ENCODE measurements at places on chromosomes 3 and 15. TPM values are rescaled to one million over a fixed set of nuclear protein-coding genes. Genes with fewer than 3 reads are reported as not detected.

DNA sequence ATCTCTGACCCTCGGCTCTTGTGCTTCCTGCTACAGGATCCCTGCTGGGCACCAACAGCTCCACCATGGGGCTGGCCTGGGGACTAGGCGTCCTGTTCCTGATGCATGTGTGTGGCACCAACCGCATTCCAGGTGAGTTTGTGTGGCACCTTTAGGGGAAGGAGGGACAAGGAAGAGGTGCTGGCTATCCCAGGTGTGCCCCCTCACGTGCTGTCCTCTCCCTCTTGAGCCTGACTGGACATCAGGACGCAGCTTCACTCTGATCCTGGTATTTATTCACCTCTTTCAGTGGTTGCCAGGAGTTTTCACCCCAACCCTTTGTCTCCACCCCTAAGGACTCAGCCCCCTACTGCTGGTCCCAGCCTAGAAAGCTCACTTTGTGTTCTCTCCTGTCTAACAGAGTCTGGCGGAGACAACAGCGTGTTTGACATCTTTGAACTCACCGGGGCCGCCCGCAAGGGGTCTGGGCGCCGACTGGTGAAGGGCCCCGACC lies 960 bp downstream of the THBS1 start:
- peaks cover 35% of the 10 kb centered on the region for H3K27me3 ChIP-seq
- H3K4me1 ChIP-seq, result peaks cover 24% of the 10 kb centered on the region
- peaks cover 49% of the 10 kb centered on the region for H3K36me3 ChIP-seq
- peak overlapping the region; percentile 79 for H3K27ac ChIP-seq
- H3K4me3 ChIP-seq, result peak overlapping the region; percentile 47

Gene BNC1
- not detected for polyA plus RNA-seq

DNA sequence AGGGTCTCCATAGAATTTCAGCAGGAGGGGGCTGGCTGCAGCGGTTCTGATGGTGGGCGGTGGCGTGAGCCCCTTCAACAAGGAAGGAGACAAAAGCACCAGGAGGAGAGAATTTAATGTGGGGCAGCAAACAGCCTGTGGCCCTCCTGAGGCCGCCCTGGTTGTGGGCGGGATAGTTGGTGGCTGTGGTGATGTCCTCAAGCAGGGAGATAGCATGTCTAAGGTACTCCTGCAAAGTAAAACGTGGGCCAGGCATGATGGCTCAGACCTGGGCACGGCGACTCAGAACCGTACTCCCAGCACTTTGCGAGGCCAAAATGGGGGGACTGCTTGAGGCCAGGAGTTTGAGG lies 94.0 kb downstream of the LRRK1 start:
- no peak for DNase-seq
- peaks cover 2% of the 10 kb centered on the region for H3K27me3 ChIP-seq
- no peak overlapping the region for H3K27ac ChIP-seq
- H3K4me1 ChIP-seq, result peaks cover 19% of the 10 kb centered on the region

DNA sequence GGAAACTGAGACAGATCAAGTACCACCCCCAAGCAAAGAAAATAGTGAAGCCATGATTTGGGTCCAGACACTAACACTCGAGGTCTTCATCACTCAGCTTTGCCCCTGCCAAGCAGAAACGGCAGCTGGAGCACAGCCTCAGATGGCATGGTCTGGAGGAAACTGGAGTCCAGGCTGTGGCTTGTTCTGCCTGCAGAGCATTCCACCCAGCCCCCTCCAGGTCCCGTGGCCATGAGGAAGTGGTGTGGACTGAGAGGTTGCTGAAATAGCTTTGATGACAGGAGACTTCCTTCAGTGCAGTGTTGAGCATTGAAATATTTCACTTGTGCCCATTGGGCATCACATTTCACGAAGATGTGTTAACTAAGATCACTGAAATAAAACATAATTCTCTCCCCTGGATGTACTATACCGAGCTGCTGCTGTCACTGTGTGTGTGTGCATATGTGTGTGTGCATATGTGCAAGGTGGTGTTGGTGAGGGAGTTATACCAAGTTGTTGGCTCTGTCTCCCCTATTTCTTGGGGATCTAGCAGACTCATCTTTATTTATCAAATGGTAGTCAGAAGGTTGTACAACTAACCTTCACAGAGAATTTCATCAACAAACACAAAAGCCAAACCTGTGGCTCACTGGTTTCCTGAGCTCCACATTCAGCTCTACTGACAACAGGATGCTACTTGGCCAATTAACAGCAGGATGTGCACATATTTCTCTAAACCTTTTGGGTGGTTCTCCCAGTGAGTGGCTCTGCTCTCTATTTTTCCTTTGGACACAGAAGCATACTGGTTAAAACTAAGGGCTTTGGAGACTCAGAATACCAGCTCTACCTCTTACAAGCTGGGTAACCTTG lies 660.1 kb upstream of the CFAP20DC start:
- H3K4me1 ChIP-seq, result peaks cover 15% of the 10 kb centered on the region
- H3K36me3 ChIP-seq, result no peaks in the 10 kb centered on the region
- peak; percentile 65 for DNase-seq
- no peak overlapping the region for H3K4me3 ChIP-seq
- H3K27ac ChIP-seq, result no peak overlapping the region
- no peaks in the 10 kb centered on the region for H3K27me3 ChIP-seq

DNA sequence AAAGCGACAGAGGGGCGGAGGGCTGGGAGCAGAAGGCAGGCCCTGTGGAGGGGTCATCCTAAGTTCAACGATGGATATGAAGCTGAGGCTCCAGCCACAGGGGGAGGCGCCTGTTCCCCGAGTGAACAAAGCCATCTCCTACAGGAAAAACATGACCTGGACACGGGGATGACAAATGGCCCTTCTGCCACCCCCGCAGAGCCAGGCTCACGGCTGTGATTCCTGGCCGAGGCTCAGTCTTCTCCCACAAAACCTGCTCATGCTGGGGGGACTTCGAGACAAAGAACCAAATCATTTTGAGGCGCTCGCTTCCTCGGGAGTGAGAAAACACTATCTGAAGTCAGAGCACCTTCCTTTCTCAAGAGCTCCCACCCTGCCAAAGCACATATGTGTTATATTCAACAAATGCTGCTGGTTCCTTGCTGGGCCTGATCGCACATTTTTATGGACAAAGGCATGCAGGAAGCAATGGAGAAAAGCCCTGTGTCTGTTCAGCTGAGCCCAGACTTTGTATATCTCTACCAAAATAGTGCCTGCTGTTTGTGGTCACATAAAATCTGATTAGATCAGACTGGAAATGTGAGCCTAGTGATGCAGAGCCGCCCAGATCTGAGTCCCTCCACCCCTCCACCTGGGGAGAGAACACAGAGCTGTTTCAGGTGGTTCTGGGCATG lies 5.6 kb downstream of the RBP1 start:
- no peak for DNase-seq
- H3K36me3 ChIP-seq, result no peaks in the 10 kb centered on the region
- no peak overlapping the region for H3K27ac ChIP-seq
- H3K4me3 ChIP-seq, result no peak overlapping the region
- H3K4me1 ChIP-seq, result peaks cover 3% of the 10 kb centered on the region

DNA sequence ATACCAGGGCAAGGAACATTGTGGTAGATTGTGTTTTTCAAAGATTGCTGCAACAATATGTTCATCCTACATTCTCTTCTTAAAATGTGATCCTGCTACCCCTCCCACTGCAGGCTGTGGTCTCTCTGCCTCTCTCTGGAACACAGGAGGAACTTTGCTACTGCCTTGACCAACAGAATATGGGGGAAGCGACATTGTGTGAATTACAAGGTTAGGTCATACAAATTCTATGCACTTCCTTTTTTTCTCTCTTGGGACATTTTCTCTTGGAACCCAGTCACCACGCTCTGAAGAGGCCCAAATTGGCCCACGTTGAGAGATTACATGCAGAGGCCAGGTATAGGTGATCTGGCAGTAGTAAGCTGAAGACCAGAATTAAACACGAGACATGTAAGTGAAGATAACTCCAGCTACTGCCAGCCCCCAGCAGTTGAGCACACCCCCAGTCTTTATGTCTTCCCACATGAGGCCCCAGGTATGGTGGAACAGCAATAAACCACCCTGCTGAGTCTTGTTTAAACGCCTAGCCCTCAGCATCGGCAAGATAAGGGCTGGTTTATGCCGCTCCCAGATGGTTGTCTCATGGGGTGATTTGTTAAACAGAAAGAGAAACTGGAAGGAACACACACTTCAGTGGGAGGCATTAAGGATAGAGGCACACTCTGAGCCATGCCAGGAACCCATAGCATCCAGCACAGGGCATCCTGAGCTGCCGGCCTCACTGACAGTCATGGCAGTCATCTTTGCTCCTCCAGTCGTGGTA lies 59.9 kb downstream of the FAM43A start:
- no peaks in the 10 kb centered on the region for H3K36me3 ChIP-seq
- no peaks in the 10 kb centered on the region for H3K27me3 ChIP-seq
- peak overlapping the region; percentile 29 for H3K27ac ChIP-seq
- no peak overlapping the region for H3K4me3 ChIP-seq

- H3K36me3 ChIP-seq, result no peaks in the 10 kb centered on the region
- peak; percentile 82 for DNase-seq
- peak overlapping the region; percentile 53 for H3K4me3 ChIP-seq
Observed at GRCh38 chr3:196634224-196634623, 5.3 kb upstream of the NRROS start.

Gene SLC22A14
- polyA plus RNA-seq, result not detected

Gene CHRNA7
- 1.2 TPM for polyA plus RNA-seq

DNA sequence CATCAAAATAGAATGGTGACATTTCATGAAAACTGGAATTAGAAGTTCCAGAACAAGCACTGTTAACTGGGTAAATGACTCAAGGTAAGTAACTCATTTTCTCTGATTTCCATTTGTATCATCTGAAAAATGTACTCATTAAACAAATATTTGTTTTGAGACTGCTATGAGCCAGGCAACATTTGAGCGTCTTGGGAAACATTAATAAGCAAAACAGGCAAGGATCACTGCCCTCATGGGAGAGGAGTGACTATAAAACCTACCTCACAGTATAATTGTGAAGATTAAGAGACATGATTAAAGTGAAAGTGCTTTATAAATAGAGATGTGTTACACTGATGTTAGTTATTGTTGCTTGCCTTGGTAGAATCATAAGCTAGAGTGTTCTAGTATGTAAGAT lies 711.8 kb upstream of the UBE2E2 start:
- DNase-seq, result no peak
- H3K4me3 ChIP-seq, result no peak overlapping the region
- no peaks in the 10 kb centered on the region for H3K36me3 ChIP-seq
- no peak overlapping the region for H3K27ac ChIP-seq

Gene KBTBD8
- 3.0 TPM for polyA plus RNA-seq

GRCh38 chr3:14837878-14838258 lies 19.1 kb downstream of the FGD5 start:
- DNase-seq, result no peak
- H3K4me3 ChIP-seq, result no peak overlapping the region

- no peak overlapping the region for H3K27ac ChIP-seq
- no peak overlapping the region for H3K4me3 ChIP-seq
- no peaks in the 10 kb centered on the region for H3K36me3 ChIP-seq
- peaks cover 74% of the 10 kb centered on the region for H3K4me1 ChIP-seq
Observed at GRCh38 chr3:183261151-183261724, 8.2 kb downstream of the B3GNT5 start.

GRCh38 chr15:100189849-100190248 lies 151.9 kb downstream of the ADAMTS17 start:
- no peak for DNase-seq
- H3K4me1 ChIP-seq, result no peaks in the 10 kb centered on the region
- H3K36me3 ChIP-seq, result no peaks in the 10 kb centered on the region
- H3K27ac ChIP-seq, result no peak overlapping the region
- no peak overlapping the region for H3K4me3 ChIP-seq
- no peaks in the 10 kb centered on the region for H3K27me3 ChIP-seq

GRCh38 chr3:44678480-44679116 lies 30.1 kb downstream of the ZNF35 start:
- H3K27ac ChIP-seq, result no peak overlapping the region
- H3K36me3 ChIP-seq, result no peaks in the 10 kb centered on the region
- DNase-seq, result no peak
- no peaks in the 10 kb centered on the region for H3K27me3 ChIP-seq

- H3K27ac ChIP-seq, result peak overlapping the region; percentile 1
- H3K36me3 ChIP-seq, result no peaks in the 10 kb centered on the region
- H3K4me3 ChIP-seq, result no peak overlapping the region
Observed at GRCh38 chr3:159919873-159920272, 68.8 kb upstream of the IL12A start.

Gene TGM5
- not detected for polyA plus RNA-seq

DNA sequence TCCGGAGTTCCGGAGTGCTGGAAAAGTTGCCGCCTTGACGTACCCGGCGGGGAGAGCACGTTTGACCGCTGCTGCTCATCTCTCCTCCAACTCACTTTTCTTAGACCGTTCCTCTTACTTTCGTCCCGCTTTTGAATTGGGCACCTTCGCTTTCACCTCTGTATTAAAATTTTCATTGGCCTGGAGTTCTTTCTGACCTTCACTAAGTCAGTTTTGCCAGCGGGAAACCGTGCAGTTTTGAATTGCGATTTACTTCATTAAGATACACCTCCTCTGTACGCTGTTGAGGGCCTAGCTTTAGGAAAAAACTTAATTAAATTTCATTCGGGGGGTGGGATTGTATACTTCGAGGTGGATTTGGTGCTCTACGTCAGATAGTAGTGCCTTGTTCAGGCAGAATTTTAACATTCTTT lies 1.3 kb downstream of the GMPS start:
- H3K27me3 ChIP-seq, result no peaks in the 10 kb centered on the region
- peak overlapping the region; percentile 66 for H3K4me3 ChIP-seq
- H3K4me1 ChIP-seq, result peaks cover 23% of the 10 kb centered on the region
- peak overlapping the region; percentile 84 for H3K27ac ChIP-seq

GRCh38 chr3:171772427-171773056 lies 37.7 kb downstream of the PLD1 start:
- H3K4me1 ChIP-seq, result peaks cover 31% of the 10 kb centered on the region
- peak; percentile 31 for DNase-seq
- H3K27ac ChIP-seq, result no peak overlapping the region
- no peaks in the 10 kb centered on the region for H3K36me3 ChIP-seq

GRCh38 chr3:198028718-198029117 lies 68.7 kb downstream of the LMLN start:
- no peaks in the 10 kb centered on the region for H3K36me3 ChIP-seq
- peaks cover 14% of the 10 kb centered on the region for H3K4me1 ChIP-seq
- no peak for DNase-seq
- no peak overlapping the region for H3K27ac ChIP-seq
- no peaks in the 10 kb centered on the region for H3K27me3 ChIP-seq
